MCF 10A (cell line): ENCODE measurements at places on chromosomes 16 and 17.

DNA sequence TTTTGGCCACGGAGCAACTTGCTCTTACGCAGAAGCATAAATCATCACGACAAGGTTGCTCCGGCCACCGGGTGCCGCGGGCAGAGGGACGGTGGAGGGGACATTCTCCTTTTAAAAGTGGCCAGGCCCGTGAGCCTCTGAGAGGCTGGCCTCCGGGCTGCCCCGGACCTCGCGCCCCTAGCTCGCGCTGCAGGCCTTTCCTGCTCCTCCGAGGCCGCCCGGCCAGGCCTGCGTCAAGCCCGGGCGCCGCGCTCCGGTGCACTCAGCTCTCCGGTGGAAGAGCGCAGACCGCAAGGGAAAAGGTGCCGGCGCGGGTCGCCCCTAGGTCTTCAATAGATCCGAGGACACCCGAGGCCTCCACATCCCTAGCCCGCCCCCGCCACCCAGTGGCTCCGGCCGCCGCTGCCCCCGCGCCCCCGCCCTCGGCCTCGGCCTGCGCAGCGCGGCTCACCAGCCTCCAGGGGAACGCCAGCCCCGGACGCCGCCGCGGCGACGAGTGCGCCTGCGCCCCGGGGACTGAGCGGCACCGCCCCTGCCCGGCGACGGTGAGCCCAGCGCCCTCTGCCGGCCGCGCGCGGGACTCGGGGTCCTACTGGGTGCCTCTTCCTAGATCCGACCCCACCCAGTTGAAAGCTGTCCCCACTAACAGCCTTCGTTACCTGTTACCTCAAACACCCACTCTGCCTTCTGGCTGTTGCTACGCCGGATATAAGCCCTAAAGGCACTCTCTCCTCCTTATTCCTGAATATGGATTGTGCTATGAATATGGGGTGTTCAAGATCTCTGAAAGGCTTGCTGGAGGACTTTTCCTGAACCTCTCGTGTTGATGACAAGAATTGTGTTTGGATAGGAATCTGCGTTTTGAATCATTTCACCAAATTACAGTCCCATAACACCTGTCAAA lies at the start of gene LYRM9:
Gene LYRM9, minus strand, starts transcription at position 500 of the 904 bp plus-strand sequence. CDS start 10,671 bp downstream, outside the sequence.
- DNase-seq = peak; percentile 81

- no peak for DNase-seq
Observed at GRCh38 chr16:46822270-46822669, 8.7 kb downstream of the C16orf87 start.

DNA sequence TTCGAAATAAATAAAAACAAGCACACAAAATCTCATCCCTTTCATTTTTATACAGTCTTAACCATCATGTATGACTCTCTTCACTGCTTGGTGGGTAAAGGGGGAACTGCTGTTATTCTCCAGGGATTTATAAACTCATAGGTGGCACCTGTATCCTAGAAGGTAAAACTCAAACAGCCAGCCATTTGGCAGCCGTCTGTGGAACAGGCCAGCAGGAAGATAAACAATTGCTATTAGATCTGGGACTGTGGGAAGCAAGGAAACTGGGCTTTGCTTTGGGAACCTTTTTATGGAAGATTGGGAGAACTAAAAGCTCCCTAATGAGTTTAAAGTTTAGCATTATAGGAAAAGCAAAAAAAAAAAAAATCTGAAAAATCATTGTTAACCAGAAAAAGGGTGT lies 126.0 kb downstream of the TANGO6 start:
- DNase-seq = no peak

GRCh38 chr17:70120425-70120824 lies 45.4 kb downstream of the KCNJ16 start:
- no peak for DNase-seq

DNA sequence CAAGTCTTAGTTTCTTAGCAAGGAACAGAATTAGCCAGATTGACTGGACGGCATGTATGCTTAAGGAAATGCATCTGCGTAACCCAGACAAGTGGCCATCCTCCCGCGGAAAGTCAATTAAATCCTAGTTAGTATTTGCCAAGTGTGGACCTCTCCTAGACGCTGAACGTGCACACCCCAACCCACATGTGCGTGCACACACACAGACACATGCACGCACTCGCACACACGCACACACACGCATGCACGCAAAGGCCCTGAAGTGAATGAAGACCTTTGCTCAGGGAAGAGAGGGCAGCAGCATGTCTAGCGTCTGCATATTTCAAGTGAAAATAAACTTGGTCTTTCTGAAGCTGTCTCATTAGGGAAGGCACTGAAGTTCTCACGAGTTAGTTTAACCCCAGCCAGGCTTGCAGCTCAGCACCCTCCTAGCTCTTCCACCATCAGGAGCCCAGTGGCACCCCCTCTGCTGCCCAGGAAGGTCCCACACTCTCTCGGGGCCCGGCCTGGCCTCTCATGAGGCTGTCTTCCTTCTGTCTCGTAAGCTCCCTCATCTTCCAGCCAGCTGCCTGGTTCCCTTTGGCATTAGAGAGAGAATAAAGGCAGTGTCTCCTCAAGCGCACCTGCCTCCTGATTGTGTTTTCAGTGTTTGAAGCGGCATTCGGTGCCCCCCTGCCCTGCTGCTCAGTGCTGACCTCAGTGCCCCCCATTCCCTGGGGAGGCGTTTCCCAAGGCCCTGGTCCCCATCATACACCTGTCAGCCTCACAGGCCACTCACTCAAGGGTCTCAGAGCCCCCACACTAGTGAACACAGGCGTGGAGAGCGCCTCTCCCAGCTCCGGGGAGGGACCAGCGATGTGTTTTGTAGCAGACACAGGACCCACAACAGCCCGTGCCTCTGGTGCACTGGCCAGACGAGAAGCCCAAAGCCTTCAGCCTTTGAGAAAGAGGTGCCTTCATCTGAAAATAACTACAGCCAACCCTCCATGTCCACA lies 52.2 kb upstream of the CHMP6 start:
- no peak for DNase-seq

DNA sequence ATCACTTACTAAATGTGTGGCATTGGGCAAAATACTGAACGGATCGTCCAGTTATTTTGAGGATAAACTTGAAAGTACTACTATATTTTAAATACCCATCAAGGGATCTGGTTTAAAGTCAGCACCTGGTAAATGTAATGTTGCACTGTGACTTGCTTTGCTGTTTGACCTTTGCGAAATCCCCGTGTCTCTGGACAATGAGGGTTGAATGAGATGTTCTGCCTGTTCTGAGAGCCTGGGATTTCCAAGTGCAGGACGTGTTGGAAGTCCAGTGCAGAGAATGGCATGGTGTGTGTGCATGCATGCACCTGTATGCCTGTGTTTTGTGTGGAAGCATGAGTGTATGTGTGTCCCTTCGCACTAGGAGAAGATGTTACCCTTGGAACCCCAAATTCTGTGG lies 106.6 kb downstream of the N4BP1 start:
- DNase-seq = no peak
